ENCODE measurements at places on chromosomes 4 and X. TPM values are rescaled to one million over a fixed set of nuclear protein-coding genes. Genes with fewer than 3 reads are reported as not detected.

DNA sequence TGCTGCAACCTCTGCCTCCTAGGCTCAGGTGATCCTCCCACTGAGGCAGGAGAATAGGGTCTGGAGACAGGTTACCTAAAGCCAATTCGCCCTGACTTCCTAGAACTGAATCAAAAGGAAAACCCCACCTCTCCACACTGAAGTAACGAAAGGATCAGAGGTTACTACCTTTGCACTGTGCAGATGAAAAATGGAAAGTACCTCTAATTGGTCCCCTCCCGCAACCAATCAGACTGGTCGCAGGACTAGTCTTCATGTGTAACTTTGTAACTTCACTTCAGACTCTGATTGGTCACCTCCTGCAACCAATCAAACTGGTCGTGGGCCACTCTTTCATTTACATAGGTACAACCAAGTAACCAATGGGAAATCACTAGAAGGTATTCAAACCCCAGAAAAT is 61.1 kb downstream of the ATXN3L start:
- DNase-seq, result no peak

DNA sequence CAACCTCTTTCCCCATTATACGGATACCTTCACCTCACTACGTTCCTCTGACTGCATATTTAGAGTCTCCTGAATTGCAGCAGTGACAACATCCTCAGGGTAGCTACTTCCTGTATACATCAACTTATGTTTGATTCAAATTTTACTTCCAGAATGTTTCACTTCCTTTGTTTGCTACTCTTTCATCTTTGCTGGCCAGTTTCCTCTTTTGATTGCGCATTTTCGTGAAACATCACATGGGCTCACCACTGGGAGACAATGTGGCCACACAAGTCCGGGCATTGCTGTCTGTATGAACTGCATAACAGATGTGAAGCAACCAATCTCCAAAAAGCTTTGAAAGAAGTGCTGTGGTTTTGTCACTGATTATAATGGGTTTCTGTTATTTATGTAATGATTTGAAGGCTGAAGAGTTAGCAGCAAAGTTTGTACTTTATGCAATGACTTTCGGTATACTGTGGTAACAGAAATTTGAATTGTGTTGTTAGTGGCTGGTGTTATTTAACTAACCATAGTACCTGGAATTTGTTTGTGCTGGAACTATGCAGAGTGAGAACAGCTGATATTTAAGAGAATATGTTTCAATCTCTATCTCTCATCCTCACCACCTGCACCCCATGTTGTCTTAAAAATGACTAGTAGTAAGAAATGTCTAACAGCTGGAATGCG is 7.4 kb downstream of the SNCA start:
- DNase-seq, result no peak

DNA sequence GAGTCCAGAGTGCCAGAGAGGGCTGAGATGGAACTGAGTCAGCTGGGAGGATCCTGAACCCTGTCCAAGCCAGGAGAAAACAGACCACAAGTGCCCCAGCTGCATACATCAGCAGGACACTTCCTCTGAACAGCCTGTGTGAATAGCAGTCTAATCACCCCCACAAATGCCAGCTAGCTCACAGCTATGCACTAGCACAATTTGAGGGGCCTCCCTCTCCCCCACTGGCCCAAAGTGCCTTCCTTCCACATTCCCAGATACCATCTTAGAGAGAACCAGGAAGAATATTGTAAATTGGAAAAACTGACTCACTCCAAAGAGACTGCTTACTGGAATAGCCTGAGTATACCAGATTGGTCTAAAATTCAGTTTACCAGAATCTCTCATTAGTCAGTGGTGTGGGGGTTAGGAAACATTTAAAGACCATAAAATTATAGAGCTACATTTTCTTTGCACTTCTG is 292.6 kb upstream of the KLF3 start:
- no peak for DNase-seq

DNA sequence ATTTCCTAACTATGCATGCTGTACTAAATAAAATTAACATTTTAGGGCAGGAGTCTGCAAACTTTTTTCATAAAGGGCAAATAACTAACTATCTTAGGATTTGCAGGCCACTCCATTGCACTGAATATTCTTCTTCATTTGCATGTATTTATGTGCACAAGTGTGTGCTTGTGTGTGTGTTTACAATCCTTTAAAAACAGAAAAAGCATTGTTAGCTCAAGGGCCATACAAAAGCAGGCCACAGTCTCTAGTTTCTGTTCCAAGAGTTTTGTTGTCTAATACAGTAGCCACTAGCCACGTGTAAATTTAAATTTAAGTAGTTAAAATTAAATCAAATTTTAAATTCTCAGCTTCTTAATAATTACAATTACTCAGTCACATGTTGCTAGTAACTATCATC is 621.8 kb downstream of the TMA16 start:
- DNase-seq, result no peak

DNA sequence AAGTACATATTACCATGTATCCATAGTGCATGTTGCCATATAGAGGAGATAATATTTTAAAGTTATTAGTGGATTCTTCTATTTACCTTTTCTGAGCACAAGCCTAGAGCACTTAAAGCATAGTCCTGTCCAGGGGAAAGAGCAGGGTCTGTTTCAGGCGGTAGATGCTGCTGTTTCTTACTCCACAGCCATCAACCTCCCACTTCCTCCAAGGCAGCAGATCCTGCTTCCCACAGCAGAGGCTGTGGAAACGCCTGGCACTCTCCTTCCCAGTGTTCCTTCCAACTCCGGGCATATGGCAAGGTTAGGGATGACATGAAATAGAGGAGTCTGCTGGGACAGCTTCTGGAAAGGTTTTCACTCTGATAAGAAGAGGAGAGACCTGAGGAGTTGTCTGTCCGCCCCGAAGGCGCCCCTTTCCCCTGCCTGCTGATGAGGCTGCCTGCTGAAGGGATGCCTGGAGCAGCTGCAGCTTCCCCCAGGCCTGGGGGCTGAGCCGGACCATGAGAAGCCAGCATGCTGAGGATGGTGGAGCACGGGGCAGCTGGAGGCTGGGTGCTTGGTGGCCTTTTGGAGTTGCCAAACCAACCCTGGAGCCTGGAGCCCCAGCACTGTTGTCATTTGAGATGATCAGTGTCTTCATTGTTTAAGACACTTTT is 43.9 kb upstream of the SLC25A4 start:
- no peak for DNase-seq

DNA sequence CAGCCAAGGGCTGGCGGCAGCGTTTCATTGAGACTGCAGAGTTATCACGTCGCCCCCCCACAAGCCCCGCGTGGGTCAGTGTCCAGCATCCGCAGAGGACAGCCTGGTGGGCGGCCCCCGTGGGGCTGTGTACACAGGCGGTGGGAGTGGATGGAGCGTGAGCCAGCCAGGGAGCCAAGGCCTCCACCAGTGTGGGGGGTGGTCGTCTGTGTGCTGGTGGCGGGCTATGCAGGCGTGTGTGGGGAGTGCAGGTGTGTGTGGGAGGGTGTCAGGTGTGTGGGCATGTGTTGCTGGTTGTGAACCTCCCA is 56.5 kb upstream of the NKX1-1 start:
- no peak for DNase-seq

DNA sequence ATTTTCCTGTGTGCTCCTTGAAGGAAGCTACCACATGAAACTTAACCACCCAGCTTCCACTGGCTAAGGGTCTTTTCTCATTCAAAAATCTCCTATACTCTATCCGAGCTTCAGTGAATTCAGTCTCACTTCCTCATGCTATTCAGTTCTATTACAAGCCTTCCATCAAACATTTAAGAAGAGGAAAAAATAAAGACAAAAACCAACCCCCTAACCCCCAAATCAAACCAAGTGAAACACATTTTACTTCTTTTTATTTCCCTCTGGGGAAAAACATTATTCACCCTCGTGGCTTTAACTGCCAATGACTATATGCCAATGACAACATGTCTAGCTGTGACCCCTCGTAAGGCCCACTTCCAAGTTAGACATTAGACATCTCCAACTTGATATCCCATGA is 16.2 kb upstream of the WDR19 start:
- DNase-seq, result no peak

DNA sequence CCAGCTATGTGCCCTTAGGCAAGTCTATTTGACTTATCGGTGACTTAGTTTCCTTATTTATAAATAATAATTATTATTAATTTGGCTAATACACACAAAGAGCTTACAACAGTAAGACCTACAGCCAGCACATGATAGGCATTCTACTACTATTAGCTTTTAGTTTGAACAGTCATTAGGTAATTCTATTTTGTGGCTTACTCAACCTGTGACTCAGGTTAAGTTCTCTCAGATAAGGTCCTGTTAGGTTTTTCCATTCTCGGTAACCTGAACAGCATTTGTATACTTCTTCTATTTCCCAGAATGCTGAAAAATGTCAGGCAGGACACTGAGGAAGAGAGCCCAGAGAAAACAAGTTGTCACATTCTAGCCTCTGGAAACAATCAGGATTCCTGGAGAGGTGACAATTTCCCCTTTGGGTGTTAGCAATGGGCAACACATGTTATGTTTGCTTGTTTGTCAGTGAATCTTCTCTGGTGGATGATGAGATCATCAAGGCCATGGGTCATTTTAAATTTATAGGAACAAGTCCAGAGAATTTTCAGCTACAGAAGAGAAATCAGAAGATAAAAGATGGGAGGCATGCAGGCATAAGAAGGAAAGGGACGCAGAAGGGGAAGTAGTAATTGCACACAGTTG is 2144.7 kb downstream of the PCDH7 start:
- no peak for DNase-seq

Gene NAT8L
- total RNA-seq, result 0.25 TPM

DNA sequence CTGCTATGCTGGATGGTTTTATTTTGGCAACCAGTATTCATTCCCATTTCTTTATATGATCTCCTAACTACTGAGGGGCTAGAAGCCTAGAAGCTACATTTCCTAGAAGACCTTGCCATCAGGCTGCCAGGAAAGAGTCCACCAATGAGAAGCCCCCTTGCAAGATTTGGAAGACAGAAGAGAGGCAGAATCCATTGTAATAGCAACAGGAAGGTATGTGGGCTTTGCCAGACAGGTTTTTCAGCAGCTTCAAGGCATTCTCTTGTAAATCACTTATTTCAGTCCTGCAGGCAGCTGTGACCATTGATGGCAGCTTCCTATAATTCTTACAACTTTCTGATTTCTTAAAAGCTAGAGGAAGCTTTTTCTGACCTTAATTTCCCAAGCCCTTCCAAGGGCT is 148.3 kb upstream of the NHS start:
- no peak for DNase-seq

Gene TLR10
- total RNA-seq, result 0.70 TPM

Gene RADX
- total RNA-seq, result 1.3 TPM

DNA sequence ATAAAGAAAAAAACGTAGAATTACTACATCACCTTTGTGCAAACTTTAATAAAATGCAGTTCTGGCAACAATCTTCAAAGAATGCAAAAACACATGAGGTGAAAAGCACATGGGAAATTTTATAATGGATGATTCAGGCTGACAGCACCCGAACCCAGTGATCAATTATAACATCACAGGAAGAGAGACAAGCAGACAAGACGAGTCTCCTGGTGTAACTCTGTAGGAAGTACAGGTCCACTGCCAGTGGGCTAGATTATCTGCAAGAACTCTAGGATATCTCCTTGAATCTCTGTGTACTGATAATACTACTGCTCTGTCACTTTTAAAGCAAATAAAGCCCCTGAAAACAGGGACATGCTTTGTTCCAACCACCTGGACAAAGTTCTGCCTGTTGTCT is 58.9 kb upstream of the NXF3 start:
- no peak for DNase-seq

DNA sequence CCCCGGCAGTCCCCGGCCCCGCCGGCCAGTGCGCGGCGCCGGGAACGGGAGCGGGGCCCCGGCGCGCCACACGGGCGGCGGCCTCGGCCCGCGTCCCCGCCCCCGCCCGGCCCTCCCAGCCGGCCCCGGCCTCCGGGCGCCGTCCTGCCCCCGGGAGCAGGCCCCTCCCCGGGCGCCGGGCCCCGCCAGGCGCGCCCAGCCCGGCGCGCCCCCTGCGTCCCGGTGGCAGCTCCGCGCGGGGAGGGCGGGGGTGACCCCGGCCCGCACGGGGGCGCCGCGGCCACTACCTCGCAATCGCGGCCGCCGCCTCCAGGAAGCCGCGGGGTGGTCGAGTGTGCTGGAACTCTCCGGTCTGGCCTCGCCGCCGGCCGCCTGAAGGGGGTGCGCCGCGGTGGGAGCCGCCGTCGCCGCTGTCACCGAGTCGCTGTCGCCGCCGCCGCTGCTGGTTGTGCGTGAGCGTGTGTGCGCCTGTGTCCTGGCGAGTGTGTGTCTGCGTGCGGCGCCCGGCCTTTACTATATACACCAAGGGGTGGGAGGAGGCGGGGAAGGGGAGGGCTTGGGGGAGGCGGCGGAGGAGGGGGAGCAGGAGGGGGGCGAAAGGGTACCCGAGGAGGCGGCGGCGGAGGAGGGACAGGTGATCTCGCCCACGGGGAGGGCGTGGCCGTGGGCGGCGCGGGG is at the start of gene RAI2:
TSS of gene RAI2 (minus strand) at position 488 of the 678 bp plus-strand sequence. CDS start 59,288 bp downstream, outside the sequence.
- DNase-seq, result no peak

DNA sequence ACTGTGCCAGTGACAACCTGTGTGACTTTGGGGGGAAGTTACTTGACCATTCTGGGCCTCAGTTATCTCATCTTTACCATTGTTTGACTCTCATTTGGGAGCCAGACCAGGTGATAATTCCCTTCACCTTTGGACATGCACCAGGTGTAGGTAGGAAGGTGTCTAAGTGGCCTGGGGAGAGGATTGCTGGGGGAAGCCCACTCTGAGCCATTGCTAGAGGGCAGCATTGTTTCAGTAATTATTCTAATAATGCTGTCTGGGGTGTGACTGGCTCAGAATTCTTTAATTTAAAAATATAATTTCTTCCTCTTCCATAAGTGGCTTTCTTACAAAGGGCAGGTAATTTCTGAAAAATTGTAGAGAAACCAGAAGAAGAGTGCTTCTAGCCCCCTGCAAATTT is 104.3 kb downstream of the RTL9 start:
- no peak for DNase-seq

DNA sequence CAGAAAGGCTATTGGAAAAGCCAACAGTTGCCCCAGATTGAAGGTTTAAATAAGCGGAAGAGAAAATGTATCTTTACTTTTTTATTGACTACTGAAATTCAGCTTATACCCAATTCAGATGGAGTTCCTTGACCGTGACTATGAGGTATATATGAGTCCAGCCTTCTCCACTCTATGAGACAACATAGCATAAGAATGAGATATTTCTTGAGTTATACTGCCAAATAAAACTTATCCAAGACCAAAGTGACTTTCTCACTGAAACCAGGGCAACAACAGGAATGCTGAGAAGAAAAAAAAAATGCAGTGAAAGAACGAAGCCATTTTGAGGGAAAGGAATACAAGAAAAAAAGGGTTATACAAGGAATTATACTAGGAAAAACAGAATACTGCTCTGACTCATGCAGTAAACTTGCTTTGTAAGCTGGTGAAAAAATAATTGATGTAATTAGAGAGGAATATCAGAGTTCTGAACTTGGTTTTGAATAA is 16.3 kb upstream of the PDK3 start:
- no peak for DNase-seq

GRCh38 chr4:4871573-4872313 is 12.3 kb downstream of the MSX1 start:
- DNase-seq, result no peak

DNA sequence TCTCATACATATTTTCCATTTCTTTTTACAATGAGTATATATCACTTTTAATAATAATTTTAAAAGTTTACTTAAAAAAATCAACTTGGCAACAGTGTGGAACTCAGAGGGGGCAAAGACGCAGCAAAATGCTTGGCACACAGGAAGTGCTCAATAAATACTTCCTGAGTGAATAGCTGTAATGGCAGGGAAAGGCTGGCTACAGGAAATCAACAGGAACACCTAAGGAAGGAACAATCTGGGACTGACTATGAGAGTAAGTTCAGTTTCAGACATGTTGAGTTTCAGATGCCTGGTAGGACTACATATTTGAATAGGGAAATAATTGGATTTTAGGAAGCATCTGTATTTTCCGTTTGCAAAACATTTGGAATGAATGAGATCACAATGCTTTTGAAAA is 137.6 kb downstream of the SCLT1 start:
- DNase-seq, result no peak

Data from left colon (tissue), 2 donors.